ENCODE measurements at places on chromosomes 7 and 10.

- no peak for DNase-seq
These were observed 91.5 kb downstream of the MYO3A start for GRCh38 chr10:26025523-26025922.

- DNase-seq: peak; percentile 13
These were observed at the start of gene SEMA4G for GRCh38 chr10:100969187-100970075. SEMA4G (plus strand) TSS chr10:100969504; CDS start chr10:100972913, 3,409 bp downstream.

GRCh38 chr7:45256775-45257174 is 99.2 kb downstream of the RAMP3 start:
- DNase-seq: no peak

GRCh38 chr7:1964211-1964912 is 268.4 kb downstream of the MAD1L1 start:
- no peak for DNase-seq

DNA sequence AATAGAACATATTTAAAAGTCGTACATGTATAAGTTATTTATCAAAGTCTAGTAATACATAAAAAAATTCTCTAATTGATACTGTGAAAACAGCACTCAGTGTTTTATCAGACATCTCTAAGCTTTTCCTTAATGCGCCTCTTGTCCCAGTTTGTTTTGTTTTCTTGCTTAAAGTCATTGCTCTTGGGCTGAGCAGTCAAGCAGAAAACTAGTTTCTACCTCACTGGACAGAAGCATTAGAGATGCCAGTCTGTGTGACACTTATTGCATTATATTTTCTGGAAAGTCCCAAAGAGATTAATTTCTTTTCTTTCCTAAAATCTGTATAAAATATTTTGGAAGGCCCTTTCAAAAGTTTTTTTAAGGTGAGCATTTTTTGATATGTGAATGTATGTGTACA is 236.2 kb downstream of the PCLO start:
- DNase-seq: no peak

DNA sequence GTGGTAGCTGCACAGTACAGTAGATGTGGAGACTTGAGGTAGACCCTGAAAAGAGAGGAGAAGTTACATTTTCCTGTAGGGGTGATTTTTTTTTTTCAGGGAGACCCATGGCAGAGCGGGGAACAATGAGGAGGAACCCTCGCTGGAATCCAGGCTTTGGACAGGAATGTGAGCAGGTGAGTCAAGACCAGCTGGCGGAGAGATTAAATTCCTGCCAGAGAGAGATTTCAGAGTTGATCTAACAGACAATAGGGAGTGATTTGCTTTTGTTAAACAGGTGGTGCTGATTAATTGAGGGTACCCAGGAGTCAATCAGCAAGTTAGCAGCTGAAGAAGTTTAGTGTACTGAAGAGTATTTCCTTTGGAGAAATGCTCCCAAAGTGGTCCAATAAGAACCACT is 41.6 kb upstream of the MINDY3 start:
- no peak for DNase-seq

DNA sequence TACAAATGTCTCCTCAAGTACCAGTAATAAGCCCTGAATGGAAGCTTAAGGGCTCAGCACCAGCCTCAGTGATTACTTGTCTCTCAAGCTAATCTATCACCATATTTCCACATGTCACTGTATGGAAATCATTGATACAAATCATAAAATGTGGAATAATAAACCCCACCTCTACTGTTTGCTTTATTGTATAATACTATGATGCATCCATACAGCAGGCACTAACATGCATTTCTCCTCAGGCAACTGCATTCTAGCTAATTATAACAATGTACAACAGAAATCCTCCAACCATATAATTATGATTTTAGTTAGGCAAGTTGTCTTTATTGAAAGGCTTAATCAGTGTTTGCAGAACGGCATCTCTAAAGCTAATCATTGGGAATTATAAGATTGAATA is 26.2 kb downstream of the CRPPA start:
- no peak for DNase-seq

DNA sequence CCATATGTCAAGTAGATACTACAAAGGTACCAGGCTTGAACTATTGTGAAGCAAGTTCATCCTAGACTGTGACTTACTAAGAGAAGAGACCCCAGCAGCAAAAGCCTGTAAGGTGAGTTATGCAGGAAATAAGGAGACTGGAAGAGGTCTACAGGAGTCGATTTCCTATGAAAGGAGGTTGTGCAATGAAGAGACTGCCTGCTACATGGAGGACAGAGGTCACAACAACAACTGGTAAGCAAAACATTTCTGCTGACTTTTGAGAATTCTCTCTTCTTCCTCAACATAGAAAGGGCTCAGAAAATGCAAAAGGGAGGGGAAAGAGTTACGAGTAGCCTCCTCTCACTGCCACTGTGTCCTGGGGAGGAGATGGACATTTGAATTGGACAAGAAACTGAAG is 42.4 kb downstream of the PDK4 start:
- no peak for DNase-seq

GRCh38 chr10:33746836-33747268 is 412.4 kb upstream of the NRP1 start:
- DNase-seq: no peak

DNA sequence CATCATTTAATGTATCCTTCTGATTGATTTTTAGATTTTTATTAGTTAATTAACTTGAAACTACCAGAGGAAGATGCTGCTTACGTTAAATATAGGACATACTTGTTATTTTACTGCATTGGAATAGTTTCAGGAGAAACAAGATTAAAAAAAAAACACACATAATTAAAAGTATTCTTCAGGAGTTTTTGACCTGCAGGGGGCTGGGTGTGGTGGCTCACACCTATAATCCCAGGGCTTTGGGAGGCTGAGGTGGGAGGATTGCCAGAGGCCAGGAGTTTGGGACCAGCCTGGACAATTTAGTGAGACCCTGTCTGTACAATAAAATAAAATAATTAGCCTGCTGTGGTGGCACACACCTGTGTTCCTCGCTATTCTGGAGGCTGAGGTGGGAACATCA is 10.7 kb downstream of the CBLL1 start:
- DNase-seq: no peak

DNA sequence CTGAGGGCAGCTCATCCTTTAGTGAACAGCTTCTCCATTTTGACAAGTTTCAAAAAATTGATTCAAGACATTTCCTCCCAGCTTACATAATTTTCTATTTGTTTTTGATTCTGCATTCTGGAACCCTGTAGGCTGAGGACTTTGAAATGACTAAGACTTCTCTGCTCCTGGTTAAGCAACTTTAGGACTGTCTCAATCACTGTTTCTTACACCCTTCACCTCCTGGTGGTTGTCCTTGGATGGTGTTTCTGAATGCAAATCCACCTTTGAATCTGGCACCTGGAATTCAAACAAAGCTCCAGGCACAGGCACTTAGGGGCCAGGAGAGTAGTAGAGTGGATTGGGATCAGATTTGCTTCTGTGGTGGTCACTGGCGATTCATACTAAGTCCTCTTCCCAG is 595.5 kb downstream of the LRMDA start:
- no peak for DNase-seq

GRCh38 chr10:69854511-69855345 is 53.0 kb downstream of the COL13A1 start:
- no peak for DNase-seq

- peak; percentile 22 for DNase-seq
These were observed 20.9 kb downstream of the AKR1D1 start for GRCh38 chr7:138097064-138097741.

- no peak for DNase-seq
These were observed 180.7 kb upstream of the KAT6B start for GRCh38 chr10:74645692-74646091.

- DNase-seq: no peak
These were observed 165.0 kb downstream of the SLIT1 start for GRCh38 chr10:97020452-97021400.

GRCh38 chr10:112756235-112756527 is 193.9 kb upstream of the TCF7L2 start:
- DNase-seq: no peak

DNA sequence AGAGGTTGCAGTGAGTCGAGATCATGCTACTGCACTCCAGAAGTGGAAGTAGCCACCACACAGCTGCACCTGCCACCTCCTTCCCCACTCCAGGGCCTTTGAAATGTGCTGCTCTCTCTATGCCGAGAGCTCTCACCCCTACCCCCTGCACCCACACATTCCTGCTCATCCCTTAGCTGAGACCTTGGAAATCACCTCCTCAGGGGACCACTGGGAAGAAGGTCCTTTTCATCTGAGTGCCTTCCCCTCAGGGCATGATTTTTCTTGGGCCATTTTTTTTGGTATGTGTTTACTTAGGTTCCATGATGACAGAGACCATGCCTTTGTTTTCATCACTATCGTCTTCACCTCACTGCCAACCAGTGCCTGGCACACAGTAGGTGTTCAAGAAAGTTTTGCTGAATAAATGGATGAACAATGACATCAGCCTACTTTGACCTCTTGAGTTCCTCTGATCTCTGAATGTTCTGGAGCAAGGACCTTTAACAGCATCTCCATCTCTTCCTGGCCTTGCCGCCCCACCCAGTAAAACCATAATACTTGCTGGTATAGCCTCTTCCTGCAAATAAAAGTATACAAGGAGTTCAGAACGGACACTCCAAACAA is 166.6 kb upstream of the KLF14 start:
- no peak for DNase-seq

- peak; percentile 60 for DNase-seq
These were observed 2.0 kb downstream of the SRI start for GRCh38 chr7:88217675-88218428.

DNA sequence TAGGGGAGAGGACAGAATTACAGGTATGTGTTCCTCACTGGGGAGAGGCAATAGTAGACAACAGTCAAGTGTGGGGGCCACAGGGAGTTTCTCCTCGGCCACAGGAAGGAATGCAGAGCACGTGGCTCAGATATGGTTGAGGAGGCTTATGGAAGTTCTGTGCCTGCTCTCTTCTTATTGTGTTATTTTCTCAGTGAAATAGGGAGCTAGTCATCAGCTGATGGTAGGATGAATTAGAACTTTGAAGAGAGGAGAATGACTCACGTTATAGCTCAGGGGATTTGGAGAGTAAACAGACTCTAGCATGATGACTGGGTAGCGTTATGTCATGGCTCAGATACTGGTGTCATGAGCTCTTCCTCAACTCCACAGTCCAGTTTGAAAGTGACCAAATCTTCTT is 308.3 kb upstream of the IGFBP3 start:
- DNase-seq: no peak

DNA sequence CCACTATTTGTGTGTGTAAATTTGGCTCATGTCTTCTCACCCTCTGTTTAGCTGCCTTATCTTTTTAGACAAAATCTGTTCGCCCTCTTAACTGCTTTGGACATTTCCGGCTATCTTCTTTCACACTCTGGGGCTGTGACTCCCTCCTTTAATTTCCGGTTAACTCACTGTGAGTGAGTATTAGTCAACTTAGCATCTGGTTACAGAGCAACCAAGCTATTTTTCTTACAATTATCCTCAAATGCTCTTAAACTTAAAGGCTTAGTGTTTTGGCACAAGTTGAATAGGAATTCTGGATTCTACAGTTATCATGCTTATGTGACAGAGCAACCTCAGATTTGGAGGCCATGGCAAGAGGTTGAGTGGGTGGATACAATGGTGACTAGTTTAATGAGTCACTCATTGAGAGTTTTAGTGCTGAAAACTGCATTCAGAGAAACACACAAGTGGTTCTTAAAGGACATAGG is 177.6 kb upstream of the SEMA3A start:
- DNase-seq: no peak

GRCh38 chr10:85168243-85168642 is 839.9 kb downstream of the CCSER2 start:
- no peak for DNase-seq

DNA sequence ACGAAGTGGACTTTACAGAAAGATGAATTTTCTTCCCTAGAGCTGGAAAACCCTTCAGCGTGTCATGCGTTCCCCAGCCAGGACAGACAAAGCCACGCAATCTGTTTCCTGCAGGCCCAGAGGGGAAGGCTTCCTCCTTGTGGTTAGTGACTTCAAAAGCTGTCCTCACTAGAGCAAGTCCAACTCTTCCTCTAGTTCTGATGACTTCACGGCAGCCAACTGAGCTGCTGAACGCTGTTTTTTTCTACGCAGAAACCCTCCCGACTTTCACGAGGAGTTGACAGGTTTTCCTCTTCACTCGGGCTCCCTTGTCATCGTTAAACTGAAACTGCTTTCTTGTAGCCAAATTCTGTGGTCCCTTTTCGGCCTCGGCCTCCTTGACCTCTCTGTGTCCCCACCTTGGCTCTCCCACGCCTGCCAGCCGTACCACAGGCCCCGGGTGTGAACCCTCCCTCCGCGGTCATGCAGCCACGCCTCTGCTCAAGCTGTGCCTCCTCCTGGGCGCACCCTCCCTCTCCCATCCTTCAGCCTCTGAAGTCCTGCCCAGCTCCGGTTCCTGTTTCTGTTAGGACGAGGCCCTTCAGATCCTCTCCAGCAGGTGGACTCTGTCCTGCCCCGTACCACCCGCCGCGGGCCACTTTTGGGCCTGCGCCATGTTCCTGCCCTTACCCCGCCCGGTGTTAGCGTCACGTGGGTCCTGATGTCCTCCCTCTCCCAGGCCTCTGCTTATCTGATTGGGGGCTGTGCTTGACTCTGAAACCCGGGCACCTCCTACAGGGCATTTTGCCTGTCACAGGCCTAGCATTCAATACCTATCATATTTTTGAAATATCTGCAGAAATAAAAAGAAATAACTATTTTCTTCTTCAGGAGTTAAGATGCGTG is 39.3 kb downstream of the CUX1 start:
- DNase-seq: peak; percentile 81

All from DND-41 (cell line).